ENCODE measurements at places on chromosomes 4 and X.

GRCh38 chr4:120865985-120866384 is 56.5 kb downstream of the PRDM5 start:
- DNase-seq: no peak

GRCh38 chr4:21992330-21992729 is 43.8 kb upstream of the KCNIP4 start:
- DNase-seq: no peak

GRCh38 chr4:120215350-120215749 is 148.7 kb upstream of the MAD2L1 start:
- no peak for DNase-seq

GRCh38 chr4:39045827-39046221 is 13.6 kb upstream of the TMEM156 start:
- DNase-seq: no peak

DNA sequence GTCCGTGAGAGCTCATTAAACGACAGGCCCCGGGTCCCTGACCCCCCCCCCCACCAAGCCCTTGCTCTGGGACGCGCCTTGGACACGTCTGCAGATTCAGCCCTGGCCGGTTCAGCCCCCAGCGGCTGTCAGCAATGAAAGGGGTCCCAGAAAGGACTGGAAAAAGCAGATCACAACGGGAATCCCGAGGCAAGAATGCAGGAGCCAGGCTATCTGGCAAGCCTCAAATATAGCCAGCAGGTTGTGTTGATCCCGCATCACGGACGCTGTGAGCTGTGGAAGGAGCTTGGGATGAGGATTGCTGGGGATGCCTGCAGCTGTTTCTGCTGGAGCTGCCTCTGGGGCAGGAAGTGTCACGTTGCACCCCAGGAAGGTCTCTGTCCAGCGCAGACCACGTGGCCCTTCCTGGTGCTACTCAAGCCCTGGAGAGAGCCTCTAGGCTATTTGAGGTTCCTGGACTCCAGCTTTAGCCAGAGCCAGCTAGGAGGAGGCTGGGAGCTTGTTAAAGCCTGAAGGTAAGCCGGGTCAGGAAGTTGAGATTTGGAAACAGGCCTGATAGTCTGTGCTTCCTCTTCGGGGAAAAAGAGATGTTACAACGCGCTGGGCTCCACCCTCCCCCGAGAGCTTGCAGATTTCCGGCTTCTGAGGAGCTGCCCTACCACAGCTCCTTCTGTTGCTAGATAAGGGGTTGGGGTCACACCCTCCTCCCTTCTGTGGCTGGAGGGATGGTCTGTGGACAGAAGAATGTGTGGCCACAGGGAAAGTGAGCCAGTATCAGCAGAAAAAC is 19.3 kb upstream of the CSF2RA start:
- DNase-seq: peak; percentile 33

GRCh38 chrX:127621780-127622179 is 430.4 kb downstream of the ACTRT1 start:
- DNase-seq: no peak

GRCh38 chrX:150517303-150517910 is 51.0 kb upstream of the MTM1 start:
- no peak for DNase-seq

Measured in stimulated activated CD8-positive, alpha-beta memory T cell treated with anti-CD3 and anti-CD28 coated beads, Interleukin-4, amount 100 ng/mL, for 1 hour (primary cell).